ENCODE measurements at places on chromosomes 5 and 9. TPM values are rescaled to one million over a fixed set of nuclear protein-coding genes. Genes with fewer than 3 reads are reported as not detected.
A peak's percentile ranks its signal among the peaks of the same experiment; 100 is the strongest.

GRCh38 chr9:78577156-78577906 lies 280.4 kb downstream of the PSAT1 start:
- DNase-seq, result no peak

Gene GTF2H2C
- 38.5 TPM for total RNA-seq

Gene GMCL2
- not detected for total RNA-seq

DNA sequence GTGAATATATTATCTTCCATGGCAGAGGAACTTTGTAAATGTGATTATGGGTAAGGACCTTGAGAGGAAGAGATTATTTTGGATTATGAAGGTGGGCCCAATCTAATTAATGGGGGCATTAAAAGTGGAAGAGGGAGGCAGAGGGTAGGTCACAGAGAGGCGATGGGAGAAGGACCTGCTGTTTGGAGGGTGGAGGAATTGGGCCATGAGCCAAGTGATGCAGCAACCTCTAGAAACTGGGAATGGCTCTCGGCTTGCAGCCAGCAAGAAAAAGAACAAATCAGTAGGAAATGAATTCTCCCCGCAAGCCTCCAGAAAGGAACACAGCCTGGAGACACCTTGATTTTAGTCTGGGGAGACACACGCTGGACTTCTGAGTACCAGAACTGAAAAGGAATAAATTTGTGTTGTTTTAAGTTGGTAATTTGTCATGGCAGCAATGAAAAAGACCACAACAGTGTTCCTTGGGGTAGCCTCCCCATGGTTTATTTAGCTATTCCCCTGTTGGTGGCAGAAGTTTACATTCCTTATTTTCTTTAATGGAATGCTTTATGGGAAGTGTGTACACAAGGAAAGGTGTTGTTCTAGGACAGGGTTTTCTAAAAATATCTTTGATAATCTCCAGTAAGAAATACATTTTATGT lies 103.6 kb downstream of the HSPA4 start:
- DNase-seq, result no peak

Gene SLC6A19
- total RNA-seq, result not detected

DNA sequence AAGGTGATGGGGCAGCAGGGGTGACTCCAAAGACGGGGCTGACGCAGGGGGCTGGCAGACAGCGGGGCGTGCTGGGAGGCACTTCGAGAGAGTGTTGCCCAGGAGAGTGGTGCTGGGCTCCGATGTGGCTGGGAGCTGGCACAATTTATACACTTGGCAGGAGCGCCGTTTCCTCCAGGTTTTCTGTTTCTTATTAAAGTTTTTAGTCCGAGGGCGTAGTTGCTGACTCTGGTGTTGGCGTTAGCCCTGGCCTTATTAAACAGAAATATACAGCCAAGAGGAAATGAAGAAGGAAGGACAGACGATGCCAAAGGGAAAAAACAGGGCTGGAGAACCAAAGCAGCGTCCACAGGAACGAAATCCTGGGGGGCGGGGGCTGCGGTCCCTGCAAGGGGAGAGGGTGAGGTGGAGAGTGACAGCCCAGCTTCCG lies 139.6 kb upstream of the PHYKPL start:
- DNase-seq, result peak; percentile 21

GRCh38 chr5:81904166-81904565 lies 67.7 kb upstream of the ATG10 start:
- no peak for DNase-seq

DNA sequence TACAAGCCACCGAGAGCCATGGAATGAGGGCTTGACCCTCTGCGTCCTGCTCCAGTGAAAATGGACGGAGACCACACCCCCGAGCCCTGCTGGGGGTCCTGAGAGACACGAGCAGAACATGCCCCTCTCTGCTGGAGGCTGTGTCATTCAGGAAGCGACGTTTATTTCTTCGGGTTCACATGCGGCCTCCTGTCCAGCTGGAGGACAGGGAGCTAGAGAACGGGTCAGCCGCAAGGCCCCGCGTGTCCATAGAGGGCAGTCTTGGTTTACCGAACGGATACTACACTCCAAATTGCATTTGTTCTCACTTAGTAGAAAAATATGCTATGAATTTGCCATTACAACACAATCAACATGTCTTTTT lies 36.1 kb downstream of the MRPL36 start:
- DNase-seq, result peak; percentile 41

GRCh38 chr9:35616681-35617459 lies 1.3 kb downstream of the CD72 start:
- DNase-seq, result peak; percentile 68

- DNase-seq, result no peak
Measured at GRCh38 chr9:115359017-115359780, 241.2 kb upstream of the TNC start.

Gene TCERG1
- total RNA-seq, result 49.7 TPM
